ENCODE measurements at places on chromosomes 4 and X. TPM values are rescaled to one million over a fixed set of nuclear protein-coding genes. Genes with fewer than 3 reads are reported as not detected.

Gene CENPVL2
- polyA plus RNA-seq: 0.22 TPM

Gene CD40LG
- 0.14 TPM for polyA plus RNA-seq

Gene MAGEA10
- polyA plus RNA-seq: not detected

Gene MAML3
- polyA plus RNA-seq: 17.8 TPM

Gene GAGE12E
- not detected for polyA plus RNA-seq

Gene PGAM4
- not detected for polyA plus RNA-seq

Gene GUF1
- 24.7 TPM for polyA plus RNA-seq

Gene CLGN
- polyA plus RNA-seq: 3.5 TPM

Gene STS
- 7.0 TPM for polyA plus RNA-seq

Gene GEMIN8
- polyA plus RNA-seq: 30.3 TPM

Gene TKTL2
- not detected for polyA plus RNA-seq

Gene UGT8
- 57.5 TPM for polyA plus RNA-seq

Gene ABLIM2
- polyA plus RNA-seq: 8.1 TPM

Gene GUCY1A1
- 81.1 TPM for polyA plus RNA-seq

Gene ZCCHC4
- 15.0 TPM for polyA plus RNA-seq

Gene CFP
- polyA plus RNA-seq: 3.0 TPM

Gene LUZP4
- not detected for polyA plus RNA-seq

Gene UGT2B15
- 0.04 TPM for polyA plus RNA-seq
